ENCODE measurements at places on chromosomes 1 and 21.

DNA sequence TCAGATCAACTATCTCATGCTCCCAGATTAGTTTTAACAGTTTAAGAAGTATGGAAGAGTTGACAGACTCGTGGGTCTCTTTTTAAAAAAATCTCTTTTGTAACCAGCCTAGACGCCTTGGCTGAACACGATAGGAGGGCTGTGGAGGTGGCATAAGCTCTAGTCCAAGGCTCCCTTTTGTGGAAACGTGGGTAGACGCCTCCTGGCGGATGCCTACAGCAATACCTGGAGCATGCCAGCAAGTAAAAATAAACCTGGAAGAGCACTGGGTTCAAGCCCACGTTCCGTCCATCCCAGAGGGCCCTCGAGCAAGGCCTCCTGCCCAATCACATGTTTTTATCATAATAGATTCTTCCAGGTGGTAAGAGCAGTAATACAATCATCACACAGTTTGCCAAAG is 87.9 kb downstream of the RGS7 start:
- DNase-seq: no peak
- H3K4me1 ChIP-seq: no peaks in the 10 kb centered on the region
- H3K27ac ChIP-seq: no peak overlapping the region
- H3K27me3 ChIP-seq: no peaks in the 10 kb centered on the region
- no peaks in the 10 kb centered on the region for H3K36me3 ChIP-seq

DNA sequence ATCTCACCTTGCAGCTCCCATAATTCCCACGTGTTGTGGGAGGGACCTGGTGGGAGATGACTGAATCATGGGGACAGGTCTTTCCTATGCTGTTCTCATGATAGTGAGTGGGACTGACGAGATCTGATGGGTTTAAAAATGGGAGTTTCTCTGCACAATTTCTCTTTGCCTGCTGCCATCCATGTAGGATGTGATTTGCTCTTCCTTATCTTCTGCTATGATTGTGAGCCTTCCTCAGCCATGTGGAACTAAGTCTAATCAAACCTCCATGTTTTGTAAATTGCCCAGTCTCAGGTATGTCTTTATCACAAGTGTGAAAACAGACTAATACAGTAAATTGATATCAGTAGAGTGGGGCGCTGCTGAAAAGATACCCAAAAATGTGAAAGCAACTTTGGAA is 195.7 kb downstream of the SLC44A5 start:
- no peaks in the 10 kb centered on the region for H3K4me1 ChIP-seq
- DNase-seq: no peak
- H3K4me3 ChIP-seq: no peak overlapping the region
- H3K27me3 ChIP-seq: no peaks in the 10 kb centered on the region
- H3K36me3 ChIP-seq: no peaks in the 10 kb centered on the region

DNA sequence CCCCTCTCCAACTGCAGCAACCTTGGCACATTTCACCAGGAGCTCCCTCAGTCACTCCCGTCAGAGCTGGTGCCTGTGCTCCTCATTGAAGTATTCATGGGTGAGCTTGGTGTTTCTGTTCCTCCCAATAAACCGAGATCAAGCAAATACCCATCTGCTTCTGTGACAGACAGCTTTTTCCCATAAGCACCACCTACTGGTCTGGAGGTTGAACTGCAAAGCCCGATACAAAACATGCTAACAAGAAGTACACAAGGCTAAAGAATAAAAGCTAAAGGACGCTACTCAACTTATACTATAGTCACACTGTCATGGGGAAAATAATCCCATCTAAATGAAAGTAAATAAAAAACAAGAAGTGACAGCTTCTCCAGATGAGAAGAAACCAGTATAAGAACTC is 111.9 kb upstream of the C21orf91 start:
- H3K27me3 ChIP-seq: no peaks in the 10 kb centered on the region
- no peaks in the 10 kb centered on the region for H3K4me1 ChIP-seq
- H3K36me3 ChIP-seq: no peaks in the 10 kb centered on the region
- no peak overlapping the region for H3K4me3 ChIP-seq

GRCh38 chr1:205587581-205587980 is 44.2 kb downstream of the ELK4 start:
- H3K27ac ChIP-seq: no peak overlapping the region
- H3K27me3 ChIP-seq: peaks cover under 1% of the 10 kb centered on the region
- H3K36me3 ChIP-seq: no peaks in the 10 kb centered on the region
- no peak for DNase-seq
- no peak overlapping the region for H3K4me3 ChIP-seq

- peaks cover 33% of the 10 kb centered on the region for H3K4me1 ChIP-seq
- DNase-seq: no peak
- no peaks in the 10 kb centered on the region for H3K27me3 ChIP-seq
- peaks cover 67% of the 10 kb centered on the region for H3K36me3 ChIP-seq
Observed at GRCh38 chr1:150841626-150842025, 33.6 kb upstream of the CTSK start.

DNA sequence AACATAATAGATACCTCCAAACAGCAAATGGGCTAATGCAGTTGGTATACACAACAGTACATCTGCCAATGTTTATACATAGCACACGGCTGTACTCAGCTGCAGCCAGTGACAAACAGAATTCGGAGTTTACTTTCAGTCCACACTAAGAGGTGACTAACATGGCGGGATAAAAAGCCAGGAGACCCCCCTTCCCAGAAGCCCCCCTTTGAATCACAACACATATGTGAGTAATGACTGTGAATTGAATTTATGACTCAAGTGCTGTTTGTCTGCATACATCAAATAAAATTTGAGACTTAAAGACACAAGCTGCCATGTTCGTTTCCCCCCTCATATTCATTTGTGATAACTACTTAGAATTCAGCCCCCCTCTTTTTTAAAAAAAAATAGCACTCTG is 113.2 kb downstream of the RUNX1 start:
- H3K4me1 ChIP-seq: peaks cover 88% of the 10 kb centered on the region
- peaks cover 16% of the 10 kb centered on the region for H3K36me3 ChIP-seq
- peak overlapping the region; percentile 51 for H3K4me3 ChIP-seq
- peak overlapping the region; percentile 91 for H3K27ac ChIP-seq
- no peaks in the 10 kb centered on the region for H3K27me3 ChIP-seq
- no peak for DNase-seq

DNA sequence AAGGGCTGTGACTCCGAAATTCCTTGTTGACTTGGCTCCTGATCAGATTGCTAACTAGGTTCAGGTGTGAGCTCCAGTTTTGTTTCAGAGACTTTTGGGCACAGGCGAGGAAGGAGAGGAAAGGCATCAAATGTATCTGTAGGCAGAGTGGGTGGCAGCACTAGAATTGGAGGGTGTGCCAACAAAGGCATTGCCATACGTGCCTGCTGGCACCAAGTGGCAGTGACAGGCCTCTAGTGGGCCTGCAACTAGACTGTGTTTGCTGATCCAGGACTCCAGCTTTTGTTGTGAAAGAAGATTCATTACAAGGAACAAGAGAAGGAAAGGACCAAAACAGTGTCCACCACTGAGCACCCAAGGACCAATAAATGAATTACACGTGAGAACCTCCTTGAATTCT is 79.5 kb downstream of the TM2D1 start:
- DNase-seq: no peak
- no peaks in the 10 kb centered on the region for H3K36me3 ChIP-seq
- peaks cover 8% of the 10 kb centered on the region for H3K4me1 ChIP-seq
- H3K4me3 ChIP-seq: no peak overlapping the region
- no peak overlapping the region for H3K27ac ChIP-seq
- H3K27me3 ChIP-seq: no peaks in the 10 kb centered on the region

- peak; percentile 54 for DNase-seq
- peaks cover 25% of the 10 kb centered on the region for H3K27me3 ChIP-seq
- H3K36me3 ChIP-seq: no peaks in the 10 kb centered on the region
- no peak overlapping the region for H3K27ac ChIP-seq
- peaks cover 5% of the 10 kb centered on the region for H3K4me1 ChIP-seq
Observed at GRCh38 chr1:40948741-40949443, 30.6 kb upstream of the CTPS1 start.

- peaks cover 3% of the 10 kb centered on the region for H3K27me3 ChIP-seq
- H3K4me1 ChIP-seq: no peaks in the 10 kb centered on the region
- H3K27ac ChIP-seq: no peak overlapping the region
- no peak for DNase-seq
- no peak overlapping the region for H3K4me3 ChIP-seq
Observed at GRCh38 chr1:222454186-222454585, 93.7 kb downstream of the HHIPL2 start.

DNA sequence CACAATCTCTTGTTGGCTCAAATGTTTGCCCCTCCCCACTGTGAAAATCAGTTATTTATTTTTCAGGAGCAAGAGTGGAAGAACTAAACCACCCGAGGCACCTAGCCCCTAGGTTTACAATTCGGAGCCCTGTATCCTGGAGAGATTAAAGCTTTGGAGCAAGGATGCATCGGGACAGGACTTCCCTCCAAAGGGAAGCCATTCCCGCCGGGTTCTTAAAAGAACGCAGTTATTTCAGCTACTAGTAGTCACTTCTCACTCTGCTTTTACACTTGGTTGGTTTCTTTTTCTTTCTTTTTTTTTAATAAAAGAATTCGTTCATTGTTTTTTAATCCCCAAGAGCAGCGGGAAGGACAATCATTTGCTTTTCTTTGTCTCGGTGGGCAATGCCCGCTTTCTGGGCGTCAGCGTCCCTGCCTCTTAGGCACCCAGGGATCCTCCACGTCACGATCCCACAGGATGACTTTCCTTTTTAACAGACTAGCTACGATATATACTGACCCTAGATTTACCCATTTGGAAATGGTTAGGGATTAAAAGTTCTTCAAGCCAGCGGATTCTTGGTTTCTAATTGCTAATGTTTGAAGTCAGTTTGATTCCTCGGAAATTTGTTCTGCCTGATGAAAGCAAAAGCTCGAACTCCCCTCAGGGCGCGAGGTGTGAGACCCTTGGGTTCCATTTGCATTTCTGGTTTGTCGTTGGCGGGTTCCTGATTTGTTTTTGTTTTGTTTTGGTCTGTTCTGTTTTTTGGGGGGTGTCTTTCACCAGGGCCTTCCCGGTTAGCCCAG is 9.0 kb downstream of the TBX15 start:
- H3K36me3 ChIP-seq: peaks cover 11% of the 10 kb centered on the region
- DNase-seq: no peak
- H3K27ac ChIP-seq: no peak overlapping the region
- peaks cover 60% of the 10 kb centered on the region for H3K27me3 ChIP-seq
- no peak overlapping the region for H3K4me3 ChIP-seq

DNA sequence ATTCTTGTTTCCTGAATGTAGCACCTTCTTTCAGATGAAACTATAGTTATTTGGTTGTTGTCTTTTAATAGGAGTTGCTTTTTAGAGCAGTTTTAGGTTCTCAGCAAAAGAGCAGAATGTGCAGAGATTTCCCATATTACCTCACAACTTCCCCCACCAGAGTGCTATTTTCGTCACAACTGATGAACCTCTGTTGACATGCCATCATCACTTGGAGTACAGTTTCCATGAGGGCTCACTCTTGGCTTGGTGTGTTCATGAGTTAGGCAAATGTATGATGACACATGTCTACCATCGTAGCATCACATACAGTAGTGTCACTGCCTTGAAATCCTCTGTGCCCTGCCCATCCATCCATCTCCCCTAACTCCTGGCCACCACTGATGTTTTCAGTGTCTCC is 3.7 kb downstream of the IBA57 start:
- H3K27ac ChIP-seq: no peak overlapping the region
- H3K4me1 ChIP-seq: peaks cover 18% of the 10 kb centered on the region
- no peaks in the 10 kb centered on the region for H3K36me3 ChIP-seq
- no peaks in the 10 kb centered on the region for H3K27me3 ChIP-seq

DNA sequence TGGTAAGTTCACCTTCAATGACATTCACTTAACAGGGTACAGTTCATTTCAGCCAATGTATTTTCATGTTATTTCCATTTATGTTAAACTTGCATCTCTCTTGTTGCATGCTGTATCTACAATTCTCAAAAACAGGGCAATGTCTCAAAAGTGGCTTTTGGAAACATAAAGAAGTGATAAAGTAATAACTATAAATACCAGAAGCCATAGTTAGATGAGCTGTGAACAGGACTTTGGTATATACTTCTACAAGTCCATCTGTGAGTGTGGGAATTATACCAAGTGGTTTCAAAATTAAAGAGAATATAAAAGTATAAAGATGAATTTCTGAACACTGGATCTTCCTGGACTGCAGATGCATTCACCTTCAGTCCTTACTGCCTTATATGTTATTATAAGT is 585.4 kb upstream of the PBX1 start:
- H3K27me3 ChIP-seq: no peaks in the 10 kb centered on the region
- DNase-seq: no peak
- H3K4me1 ChIP-seq: no peaks in the 10 kb centered on the region
- H3K4me3 ChIP-seq: no peak overlapping the region

DNA sequence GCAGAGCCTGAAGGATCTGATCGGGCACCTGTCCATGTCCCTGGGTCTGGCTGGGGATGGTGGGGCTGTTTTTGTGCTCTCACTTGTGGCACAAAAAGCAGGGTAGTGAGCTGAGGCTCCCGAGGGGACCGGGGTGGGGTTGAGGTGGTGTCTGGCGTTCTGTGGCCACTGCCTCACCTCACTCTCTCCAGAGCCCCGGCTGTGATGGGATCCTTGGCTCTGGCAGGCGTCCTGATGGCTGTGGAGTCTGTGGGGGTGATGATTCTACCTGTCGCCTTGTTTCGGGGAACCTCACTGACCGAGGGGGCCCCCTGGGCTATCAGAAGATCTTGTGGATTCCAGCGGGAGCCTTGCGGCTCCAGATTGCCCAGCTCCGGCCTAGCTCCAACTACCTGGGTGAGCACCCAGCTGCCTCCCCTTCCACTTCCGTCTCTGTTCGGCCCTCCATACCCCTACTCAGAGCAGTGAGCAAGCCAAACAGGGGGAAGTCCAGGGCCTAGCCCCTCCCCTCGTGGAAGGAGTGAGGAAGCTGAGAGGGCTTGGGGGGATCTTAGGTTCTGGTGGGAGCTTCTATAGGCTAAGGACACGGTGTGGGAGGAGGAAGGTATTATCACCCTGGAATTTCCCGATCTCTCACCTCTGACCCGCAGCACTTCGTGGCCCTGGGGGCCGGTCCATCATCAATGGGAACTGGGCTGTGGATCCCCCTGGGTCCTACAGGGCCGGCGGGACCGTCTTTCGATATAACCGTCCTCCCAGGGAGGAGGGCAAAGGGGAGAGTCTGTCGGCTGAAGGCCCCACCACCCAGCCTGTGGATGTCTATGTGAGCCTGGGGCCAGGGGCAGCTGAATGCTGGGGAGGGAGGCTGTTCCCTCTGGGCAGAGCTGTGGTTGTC is 7.0 kb downstream of the ADAMTSL4 start:
- H3K27me3 ChIP-seq: peaks cover 1% of the 10 kb centered on the region
- H3K4me3 ChIP-seq: no peak overlapping the region
- H3K36me3 ChIP-seq: peaks cover 3% of the 10 kb centered on the region
- no peak for DNase-seq

GRCh38 chr1:85692730-85693314 is 15.4 kb downstream of the ZNHIT6 start:
- no peaks in the 10 kb centered on the region for H3K4me1 ChIP-seq
- no peak overlapping the region for H3K27ac ChIP-seq
- no peak overlapping the region for H3K4me3 ChIP-seq
- H3K27me3 ChIP-seq: no peaks in the 10 kb centered on the region

DNA sequence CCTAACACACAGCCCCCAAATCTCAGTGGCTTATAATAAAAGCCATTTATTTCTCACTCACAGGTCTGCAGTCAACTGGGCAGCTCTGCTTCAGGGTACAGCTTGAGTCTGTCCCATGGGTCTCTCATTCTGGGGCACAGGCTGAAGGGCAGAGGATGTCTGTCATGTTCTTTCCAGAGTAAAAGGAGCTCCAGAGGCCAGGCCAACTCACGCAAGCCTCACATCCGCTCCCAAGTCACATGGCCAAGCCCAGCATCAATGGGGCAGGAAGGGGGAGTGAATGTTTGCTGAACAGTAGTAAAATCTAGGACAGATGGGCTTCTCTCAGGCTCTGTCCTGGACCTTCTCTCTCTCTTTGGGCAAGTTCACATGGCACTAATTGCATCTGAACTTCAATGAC is 7.1 kb upstream of the SSBP3 start:
- peak overlapping the region; percentile 58 for H3K27ac ChIP-seq
- H3K4me1 ChIP-seq: peaks cover 31% of the 10 kb centered on the region
- DNase-seq: no peak
- H3K27me3 ChIP-seq: peaks cover 13% of the 10 kb centered on the region
